IMR-90 (cell line): ENCODE measurements at places on chromosomes 1 and 21.

- DNase-seq: peak; percentile 36
Observed at GRCh38 chr1:67572594-67573221, 112.3 kb upstream of the GADD45A start.

DNA sequence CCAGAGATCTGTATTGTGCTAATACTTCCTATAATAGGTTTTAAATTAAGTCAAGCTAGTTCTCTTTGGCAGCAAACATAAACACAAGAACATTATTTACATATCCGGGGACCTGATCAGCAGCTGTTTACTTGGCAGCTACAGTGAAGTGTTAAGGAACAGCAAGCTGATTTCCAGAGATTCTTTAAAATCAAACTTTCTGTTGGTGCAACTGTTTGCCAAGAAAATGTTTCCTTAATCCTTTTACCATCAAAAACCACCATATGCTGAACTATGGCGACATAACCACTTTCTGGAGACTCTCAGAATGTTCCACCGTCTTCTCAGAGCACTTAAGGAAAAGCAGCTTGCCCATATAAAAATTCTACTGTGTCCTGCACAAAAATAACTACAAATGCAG lies 107.0 kb upstream of the KRTAP19-8 start:
- peak; percentile 1 for DNase-seq

DNA sequence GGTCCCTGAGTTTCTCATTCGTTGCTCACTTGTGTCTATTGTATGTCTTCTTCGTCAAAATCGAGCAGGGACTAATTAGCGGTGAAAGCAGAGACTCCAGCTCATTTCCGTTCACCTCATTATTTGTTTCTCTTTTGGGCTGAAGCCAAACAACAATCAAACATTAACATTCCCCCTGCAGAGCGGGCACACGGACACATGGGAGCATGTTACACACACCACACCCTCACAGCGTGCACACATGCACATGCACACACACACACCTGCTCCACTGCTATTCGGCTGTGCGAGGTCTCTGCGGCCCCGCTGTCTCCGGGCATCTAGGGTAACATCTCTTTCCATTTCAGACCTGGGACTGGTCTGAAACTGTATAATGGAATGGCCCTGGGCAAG lies 58.5 kb upstream of the LRRC8D start:
- no peak for DNase-seq

DNA sequence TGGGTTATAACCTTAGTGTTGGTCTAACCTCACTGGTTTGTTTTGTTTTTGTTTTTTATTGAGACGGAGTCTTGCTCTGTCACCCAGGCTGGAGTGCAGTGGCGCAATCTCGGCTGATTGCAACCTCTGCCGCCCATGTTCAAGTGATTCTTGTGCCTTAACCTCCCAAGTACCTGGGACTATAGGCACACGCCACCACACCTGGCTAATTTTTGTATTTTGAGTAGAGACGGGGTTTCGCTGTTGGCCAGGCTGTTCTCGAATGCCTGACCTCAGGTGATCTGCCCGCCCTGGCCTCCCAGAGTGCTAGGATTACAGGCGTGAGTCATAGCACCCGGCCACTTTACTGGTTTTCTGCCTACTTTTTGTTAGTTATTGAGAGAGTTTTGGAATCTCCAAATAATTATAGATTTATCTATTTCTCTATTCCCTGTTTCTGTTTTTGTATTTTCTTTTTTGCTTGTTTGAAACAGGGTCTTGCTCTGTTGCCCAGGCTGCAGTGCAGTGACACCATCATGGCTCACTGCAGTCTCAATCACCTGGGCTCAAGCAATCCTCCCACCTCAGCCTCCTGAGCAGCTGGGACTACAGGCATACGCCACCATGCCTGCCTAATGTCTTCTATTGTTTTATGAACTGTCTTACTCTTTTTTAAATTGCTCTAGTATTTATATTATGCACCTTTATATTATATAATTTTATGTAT lies 21.4 kb downstream of the SMG7 start:
- DNase-seq: no peak

DNA sequence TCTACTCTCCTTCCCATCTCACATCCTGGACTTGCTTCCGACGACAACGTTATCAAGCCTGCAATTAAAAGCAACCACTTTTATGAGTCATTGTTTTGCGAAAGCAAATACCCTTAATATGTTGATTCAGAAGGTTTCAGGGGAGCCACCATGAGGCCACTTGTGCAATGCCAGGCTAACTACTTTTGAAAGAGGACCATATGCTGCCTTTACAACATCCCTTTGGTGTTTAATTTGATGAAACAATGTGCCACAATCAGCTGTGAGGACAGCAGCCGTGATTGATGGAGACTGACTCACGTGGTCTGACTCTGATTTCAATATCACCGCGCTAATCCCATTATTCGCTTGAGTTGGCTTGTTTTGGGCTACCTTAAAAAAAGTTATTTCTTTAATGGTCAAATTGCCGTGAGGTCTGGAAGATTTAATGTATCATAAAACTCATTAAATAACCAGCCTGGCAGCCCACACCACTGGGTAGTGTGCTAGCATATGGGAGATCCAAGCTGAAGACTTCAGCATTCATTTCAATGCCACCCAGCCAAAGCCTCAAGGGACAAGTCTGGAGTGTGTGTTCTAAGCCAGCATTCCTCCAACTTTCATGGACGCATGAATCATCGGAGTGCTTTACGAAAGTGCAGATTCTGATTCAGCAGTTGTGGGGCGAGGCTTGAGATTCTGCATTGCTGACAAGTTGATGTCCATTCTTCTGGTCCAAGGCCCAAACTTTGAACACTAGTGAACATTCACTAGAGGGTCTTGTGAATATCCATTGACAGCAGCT lies 73.3 kb upstream of the PAXBP1 start:
- DNase-seq: peak; percentile 43

- peak; percentile 19 for DNase-seq
Observed at GRCh38 chr1:18890706-18891425, 11.5 kb downstream of the ALDH4A1 start.

GRCh38 chr1:25118546-25118945 lies 113.8 kb downstream of the SYF2 start:
- no peak for DNase-seq

DNA sequence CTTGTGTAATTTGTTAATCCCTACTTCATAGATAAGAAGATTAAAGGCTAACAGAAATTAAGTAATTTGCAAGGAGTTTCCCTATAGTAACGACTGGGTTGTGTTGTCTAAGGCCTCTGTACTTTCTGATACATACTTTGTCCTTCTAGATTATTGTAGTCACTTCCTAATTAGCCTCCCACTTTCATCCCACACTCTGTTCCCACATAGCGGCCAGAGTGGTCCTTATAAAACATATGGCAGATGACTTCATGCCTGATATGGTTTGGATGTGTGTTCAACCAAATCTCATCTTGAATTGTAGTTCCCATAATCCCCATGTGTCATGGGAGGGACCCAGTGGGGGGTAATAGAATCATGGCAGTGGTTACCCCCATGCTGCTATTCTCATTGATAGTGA lies 120.5 kb upstream of the DAB1 start:
- no peak for DNase-seq

DNA sequence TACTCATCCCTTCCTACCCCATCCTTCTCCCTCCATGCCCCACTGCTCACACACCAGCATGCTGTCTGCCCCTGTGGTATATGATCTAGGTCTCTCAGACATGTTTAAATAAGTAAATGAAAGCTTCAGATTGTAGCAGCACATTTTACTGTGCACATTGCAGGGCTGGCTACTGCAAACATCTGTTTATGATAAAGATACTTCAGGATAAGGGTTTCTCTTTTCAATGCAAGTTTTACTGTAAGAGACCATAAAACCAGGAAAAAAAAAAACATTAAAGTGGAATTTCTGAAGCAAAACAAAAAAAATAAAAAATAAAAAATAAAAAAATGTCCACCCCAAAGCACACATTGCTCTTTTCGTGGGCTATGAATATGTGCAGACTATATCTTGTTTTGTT lies 184.4 kb downstream of the USH2A start:
- no peak for DNase-seq

DNA sequence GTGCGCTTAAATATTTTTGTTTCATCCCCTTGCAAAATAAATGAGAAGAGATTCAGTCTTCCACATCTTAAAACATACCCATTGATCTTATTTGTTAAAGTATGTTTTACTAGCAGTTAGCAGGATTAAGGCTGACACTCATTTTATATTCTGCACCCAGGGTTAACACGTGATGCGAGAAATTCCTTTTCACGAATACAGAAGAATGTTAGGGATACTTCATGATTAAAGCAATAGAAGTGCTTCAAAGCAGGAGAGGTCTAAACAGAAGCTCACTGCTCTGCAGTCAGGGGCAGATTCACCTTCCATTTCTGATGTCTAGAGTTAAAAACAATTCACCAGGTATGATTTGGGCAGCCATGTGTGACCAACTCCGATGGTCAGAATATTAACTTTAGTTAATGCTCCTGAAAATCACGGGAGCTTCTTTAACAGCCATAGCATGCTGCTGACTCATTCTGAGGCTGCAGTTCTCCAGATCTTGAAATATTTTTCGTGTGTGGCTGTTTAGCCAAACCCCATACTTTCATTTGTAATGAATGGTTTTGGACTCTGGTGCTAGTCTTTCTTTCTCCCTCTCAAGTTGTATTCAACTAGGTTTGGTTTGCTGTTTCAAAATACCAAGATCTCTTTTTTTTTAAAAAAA lies 19.7 kb downstream of the BCAR3 start:
- DNase-seq: peak; percentile 89

DNA sequence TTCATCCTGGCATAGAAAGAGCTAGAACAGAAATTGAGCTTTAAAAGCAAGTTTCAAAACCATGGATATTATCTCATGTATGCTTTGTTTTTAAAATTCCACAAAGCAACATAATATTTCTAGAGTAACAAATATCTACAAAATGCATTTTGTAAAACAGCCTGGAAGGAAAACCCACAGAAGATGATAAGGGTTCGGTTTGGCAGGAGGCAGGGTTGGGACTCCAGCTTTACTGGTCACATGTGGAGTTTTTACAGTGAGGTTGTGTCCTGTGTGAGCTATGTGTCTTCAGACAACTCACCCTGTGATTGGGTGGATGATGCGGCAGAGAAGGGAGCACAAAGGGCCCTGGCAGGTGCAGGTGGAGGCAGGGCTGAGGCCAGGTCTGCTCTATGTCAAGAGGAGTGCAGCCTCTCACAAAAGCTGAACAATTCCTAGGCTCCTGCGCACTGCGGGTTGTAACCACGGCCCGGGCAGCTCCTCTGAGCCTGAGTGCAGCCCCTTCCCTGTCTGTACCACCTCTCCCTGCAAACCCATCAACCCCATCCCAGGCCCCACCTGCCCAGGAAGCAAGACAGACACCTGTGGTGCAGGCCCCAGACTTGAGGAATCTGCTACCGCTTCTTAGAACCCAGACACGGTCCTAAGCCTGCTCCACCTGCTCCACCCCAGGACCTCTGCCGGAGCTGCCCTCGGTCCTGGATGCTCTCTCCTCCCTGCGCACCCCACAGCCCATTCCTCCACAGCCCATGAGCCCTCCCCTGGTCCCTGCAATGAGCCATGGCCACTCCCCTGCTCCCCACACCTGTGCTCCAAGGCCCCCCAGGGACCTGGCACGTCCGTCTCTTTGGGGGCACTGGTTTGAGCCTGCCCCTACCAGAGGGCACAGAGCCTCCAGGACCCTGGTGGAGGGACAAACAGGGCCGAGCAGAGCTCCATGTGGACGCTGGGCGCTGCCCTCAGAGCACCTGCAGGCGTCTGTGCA lies 2.8 kb upstream of the COL18A1 start:
- no peak for DNase-seq

DNA sequence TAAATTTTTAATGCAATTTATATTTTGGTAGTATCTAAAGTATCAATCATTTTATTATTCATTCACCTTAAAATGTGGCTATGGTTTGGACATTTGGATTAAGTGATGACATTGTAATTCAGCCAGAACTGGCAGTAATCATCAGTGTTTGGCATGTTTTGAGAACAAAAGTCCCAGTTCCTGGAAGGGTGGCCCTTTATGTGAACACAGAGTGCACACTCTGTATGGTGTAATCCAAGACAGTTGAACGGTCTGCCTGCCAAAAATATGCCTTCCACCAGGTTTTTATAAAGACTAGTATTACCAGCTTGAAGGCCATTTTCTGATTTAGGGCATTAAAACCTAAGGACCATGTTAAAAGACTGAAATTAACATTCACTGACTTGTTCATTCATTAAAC lies 448.7 kb downstream of the LTN1 start:
- no peak for DNase-seq

DNA sequence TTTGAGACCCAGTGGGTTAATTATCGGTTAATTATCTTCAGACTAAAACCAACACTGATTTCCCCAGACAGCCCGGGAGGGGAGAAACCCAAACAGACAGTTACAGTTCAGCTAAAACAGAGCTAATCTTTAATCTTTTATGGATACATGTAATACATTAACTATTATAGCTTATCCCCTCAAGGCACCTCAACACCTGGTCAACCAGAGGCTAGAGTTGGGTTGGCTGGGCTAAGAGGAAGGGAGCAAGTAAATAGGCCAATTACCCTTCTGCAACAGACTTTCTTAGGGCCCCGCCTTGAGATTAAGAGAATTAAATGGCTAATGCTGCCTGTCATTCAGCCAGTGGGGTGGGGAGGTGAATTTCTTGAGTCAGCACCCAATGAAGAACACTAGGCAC lies 6.6 kb upstream of the MED18 start:
- no peak for DNase-seq

- no peak for DNase-seq
Observed at GRCh38 chr1:14862114-14862771, 263.8 kb downstream of the KAZN start.

DNA sequence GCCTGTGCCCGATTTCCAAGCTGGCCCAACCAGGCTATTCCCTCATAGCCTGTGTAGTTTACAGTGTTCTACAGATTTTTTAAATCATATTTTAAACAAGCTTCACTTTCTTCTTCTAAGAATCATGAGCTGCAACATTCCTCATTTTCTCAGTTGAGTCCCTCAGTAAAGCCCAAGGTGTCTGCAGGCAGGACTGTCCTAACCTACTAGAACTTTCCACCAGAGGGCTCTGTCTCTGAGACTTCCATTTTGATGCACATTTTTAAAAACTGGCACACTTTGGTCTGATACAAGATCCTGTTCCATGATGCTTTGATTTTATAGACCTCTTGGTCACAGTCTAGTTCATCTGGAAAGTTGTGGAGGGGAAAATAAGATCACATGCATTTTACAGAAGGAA lies 21.6 kb upstream of the SLAMF6 start:
- peak; percentile 10 for DNase-seq

DNA sequence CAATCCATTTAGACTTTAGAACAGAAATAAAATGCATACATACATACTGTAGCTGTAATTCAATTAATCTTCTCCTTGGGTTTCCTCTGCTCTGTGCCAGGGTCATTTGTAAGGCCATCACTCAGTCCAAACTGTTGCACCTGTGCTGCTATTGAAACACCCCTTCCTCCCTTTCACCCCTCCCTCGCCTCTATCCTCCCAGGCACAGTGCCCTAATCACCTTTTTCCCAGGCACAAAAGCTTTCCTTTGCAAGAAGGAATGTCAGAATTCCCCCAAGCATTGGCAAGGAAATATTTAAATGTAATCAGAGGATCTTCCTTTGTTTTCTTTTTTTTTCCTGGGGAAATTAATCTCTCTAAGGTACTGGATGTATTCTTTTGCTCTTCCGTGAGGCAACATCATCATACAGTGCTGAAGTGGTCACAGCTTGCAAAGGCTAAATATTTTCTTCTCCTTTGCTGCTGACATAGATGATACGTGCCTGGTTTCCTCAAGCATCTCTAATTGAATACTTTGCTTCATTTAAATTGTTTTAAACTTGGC lies 339.3 kb upstream of the NR5A2 start:
- DNase-seq: no peak
